Stimulated activated CD8-positive, alpha-beta memory T cell treated with anti-CD3 and anti-CD28 coated beads, Interleukin-15, amount 100 ng/mL, for 1 hour (primary cell): ENCODE measurements at places on chromosomes 4 and X.

- peak; percentile 44 for DNase-seq
These were observed at the start of gene ATRX for GRCh38 chrX:77785486-77786364. Gene ATRX, minus strand, starts transcription at chrX:77786216. Its CDS starts 215 bp downstream, at chrX:77786001.

GRCh38 chr4:22336822-22337221, 179.0 kb downstream of the ADGRA3 start:
- no peak for DNase-seq

- DNase-seq, result no peak
These were observed 1.3 kb downstream of the GAK start for GRCh38 chr4:930827-931193.

GRCh38 chr4:113221990-113222389, 172.5 kb downstream of the ANK2 start:
- DNase-seq, result no peak

DNA sequence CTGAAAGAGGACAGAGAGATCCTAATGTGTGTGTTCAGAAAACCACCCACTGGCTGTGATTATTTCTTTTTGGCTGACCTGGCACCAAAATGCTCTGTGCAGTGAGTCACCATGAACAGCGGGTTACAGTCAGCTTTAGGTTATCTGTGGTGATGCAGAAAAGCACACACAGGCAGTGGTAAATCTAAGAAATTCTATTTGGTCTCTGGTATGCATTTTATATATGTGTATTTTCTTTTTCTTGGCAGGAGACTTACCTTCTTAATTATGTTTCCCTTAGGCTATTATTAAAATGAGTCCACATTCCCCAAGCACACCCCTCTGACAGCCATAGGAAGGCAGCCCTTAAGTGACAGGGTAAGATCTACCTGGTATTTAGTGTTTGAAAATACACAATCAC, 79.1 kb upstream of the TFDP3 start:
- DNase-seq, result no peak

GRCh38 chr4:23956601-23957364, 66.9 kb upstream of the PPARGC1A start:
- DNase-seq, result no peak

- no peak for DNase-seq
These were observed 429.3 kb downstream of the AFF2 start for GRCh38 chrX:148929686-148930085.

- DNase-seq, result peak; percentile 30
These were observed 78.0 kb upstream of the DRD5 start for GRCh38 chr4:9703391-9703790.

- DNase-seq, result no peak
These were observed 6.8 kb upstream of the TCEANC start for GRCh38 chrX:13646154-13646549.

DNA sequence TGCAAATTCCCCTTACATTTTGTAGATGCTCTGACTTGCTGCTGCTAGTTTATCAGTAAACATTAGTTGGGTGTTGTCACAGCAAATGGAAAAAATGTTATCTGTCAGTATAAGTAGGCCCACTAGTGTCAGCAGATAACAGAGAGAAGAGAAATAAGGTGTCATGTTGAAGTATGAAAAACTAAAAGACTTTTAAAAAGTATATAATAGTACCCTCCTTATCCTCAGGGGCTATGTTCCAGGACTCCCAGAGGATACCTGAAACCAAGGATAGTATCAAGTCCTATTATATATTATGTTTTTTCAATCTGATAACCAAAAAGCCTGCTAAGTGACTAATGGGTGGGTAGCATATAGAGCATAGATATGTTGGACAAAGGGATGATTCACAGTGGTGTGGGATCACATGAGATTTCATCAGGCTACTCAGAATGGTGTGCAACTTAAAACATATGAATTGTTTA, 11.6 kb upstream of the BMP2K start:
- no peak for DNase-seq

- DNase-seq, result no peak
These were observed 13.3 kb downstream of the ATOH1 start for GRCh38 chr4:93841803-93842345.

DNA sequence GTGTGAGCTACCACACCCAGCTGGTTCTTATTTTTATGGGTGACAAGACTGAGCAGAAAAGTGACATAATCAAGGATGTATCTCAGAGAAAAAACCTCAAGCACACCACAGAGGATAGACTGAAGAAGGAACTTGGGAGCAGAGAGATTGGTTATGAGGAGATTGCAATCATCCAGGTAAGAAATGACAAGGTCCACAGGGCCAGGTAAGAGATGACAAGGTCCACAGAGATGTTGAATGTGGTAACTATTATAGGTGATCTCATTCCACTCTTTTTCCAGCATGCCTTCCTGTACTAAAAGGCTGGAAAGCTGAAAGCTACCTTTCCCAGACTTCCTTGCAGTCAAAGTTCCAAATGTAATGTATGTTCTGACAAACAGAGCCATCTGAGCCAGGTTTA, 15.9 kb upstream of the RBM47 start:
- DNase-seq, result no peak

GRCh38 chrX:46961574-46962283, 49.5 kb downstream of the JADE3 start:
- no peak for DNase-seq

- DNase-seq, result no peak
These were observed 58.5 kb downstream of the SLC2A9 start for GRCh38 chr4:9962611-9963314.

- DNase-seq, result no peak
These were observed 1.2 kb upstream of the TMEM144 start for GRCh38 chr4:158208963-158209640.

GRCh38 chr4:123043793-123044425, 121.5 kb upstream of the NUDT6 start:
- DNase-seq, result no peak

- no peak for DNase-seq
These were observed 52.5 kb downstream of the VGLL1 start for GRCh38 chrX:136584545-136584944.

GRCh38 chrX:66876776-66877175, 237.9 kb upstream of the EDA2R start:
- DNase-seq, result no peak

- DNase-seq, result no peak
These were observed at the start of gene TRIM61 for GRCh38 chr4:164977243-164978164. Gene TRIM61, minus strand, starts transcription at chr4:164977657. Its CDS starts 7,655 bp downstream, at chr4:164970002.

DNA sequence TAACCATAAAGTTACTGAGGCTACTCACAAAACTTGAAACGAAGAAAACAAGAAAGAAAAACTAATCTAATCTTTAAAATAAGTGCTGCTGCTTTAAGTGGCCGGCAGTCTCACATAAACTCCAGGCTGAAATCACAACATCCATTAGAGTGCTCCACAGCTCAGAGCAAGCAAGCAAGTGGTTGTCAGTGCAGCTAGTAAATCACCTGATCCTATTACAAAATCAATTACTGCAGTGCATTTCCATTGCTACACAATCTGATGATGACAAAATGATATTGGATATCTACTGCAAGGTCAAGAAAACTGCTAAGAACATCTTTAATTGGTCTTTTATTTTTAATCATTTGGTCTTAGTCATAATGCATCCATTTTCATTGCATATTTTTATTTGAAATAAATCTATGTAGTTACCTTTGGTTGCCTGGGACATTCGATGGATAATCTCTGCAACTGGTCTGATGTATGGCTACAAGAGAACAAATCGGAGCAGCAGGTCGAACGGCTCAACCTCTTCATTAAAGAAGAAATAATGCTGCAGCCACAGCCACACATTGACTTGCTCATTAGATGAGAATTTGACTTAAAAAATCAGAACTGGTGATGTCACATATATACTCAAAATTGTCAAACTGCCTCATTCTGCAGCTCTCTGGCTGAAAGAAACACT, 87.7 kb downstream of the FBXW7 start:
- no peak for DNase-seq

DNA sequence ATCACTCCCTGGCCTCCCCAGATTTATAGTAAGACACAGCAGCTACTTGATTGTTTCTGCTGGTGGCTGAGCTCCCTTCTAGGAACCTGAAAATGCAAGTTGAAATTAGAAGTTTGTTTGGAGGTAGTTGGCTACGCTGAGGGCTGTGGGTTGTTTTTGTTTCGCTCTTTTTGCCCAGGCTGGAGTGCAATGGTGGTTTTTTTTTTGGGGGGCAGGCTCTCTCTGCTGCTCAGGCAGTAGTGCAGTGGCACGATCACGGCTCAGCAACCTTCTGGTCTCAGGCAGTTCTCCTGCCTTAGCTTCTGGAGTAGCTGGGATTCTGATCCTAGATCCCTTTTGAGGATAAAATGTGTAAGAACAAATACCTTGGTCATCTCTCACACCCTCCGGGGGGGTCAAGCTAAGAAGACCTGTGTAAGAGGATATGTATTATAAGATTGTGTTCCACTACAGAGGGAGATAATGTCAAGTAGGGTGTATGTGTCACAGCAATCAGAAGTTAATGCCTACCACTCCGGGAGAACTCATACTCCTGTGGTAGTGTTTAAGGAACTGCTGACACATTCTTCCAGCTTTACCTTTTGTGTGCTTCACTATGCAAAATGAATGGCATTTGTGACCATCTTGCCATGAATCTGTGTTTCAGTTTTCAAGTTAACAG, 9.7 kb downstream of the JADE1 start:
- no peak for DNase-seq

DNA sequence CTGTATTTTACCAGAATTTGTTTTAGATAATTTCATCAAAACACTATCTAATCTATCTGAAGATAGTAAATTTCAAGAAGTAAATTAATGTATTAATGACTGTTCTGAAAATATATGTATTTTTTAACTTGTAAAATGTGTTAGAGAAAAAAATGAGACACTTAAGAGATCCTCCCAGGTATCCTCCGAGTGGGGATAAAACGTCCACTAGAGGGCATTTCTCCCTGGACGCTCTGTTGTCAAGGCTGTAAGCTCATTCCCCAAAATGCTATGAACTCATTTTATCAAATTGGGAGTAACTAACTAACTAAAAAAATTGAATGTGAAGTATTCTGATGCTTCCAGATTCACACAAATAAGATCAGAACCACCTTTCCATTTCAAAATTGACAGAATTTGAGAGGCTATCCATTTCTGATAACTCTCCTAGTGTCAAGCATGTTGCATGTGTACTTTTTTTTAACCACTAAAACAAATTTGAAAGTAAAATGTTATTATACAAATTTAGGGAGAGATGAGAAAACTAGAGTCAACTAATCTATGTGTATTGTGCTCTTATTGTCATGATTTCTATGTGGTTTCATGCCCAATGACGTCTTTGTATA, 337.3 kb upstream of the HS3ST1 start:
- no peak for DNase-seq

GRCh38 chr4:155639704-155640523, 26.7 kb upstream of the GUCY1A1 start:
- no peak for DNase-seq

DNA sequence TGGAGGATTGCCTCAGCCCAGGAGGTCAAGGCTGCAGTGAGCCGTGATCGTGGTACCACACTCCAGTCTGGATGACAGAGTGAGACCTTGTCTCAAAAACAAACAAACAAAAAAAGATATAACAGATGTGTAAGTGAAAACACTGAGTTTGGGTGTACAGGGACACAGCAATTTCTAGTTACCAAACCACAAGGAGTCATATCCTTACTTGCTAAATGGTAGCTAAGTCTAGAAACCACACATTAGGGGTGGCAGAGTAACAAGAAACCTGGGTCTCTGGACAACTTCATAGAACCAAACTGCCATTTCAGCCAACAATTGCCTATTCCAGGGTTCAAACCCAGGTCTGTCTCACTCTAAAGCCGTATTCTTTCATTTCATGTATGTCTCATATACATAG, 20.8 kb downstream of the PPEF2 start:
- DNase-seq, result no peak

DNA sequence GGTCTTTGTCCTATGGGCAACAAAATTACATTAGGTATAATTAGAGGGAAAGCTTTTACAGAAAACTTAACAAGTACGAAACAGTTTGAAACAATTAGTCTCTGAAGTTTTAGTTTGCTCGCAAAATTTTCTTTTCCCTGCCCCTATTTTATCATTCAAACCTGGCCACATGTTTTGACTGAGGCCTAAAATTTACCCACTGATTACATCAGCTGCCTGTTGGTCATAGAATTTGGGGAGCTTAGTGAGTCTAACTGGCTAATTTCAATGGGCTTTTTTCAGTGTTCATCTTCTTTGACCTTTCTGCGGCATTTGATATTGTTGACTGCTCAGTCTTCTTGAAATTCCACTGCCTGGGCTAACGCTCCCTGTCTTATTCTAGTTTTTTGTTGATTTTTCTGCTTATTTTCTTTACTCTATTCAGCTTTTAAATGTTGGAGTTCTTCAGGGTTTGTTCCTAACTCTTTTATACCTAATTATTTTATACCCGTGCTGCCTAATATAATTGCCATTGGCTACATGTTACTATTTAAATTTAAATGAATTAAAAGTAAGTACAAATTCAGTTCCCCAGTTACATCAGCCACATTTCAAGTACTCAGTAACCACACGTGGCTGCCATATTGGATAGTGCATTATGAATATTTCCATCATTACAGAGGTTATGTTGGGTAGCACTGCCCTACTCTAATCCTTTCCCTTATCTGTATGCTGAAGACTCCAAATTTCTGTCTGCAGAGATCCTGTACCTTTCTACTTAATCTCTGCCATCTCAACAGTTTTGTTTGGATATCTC, 87.5 kb downstream of the SNX25 start:
- DNase-seq, result no peak

DNA sequence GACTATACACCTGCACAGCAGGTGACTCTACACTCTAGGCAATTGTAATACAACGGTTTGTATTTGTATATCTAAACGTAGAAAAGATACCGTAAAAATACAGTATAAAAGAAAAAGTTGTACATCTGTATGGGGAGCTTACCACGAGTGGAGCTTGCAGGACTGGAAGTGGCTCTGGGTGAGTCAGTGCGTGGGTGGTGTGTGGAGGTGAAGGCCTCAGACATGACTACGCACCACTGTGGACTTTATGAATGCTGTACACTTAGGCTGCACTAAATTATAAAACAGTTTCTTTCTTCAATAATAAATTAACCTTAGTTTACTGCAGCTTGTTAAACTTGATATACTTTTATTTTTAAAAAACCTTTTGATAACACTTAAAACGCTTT, 85.0 kb upstream of the FAT1 start:
- no peak for DNase-seq

GRCh38 chr4:68997040-68997439, 45.4 kb upstream of the UGT2A3 start:
- no peak for DNase-seq

DNA sequence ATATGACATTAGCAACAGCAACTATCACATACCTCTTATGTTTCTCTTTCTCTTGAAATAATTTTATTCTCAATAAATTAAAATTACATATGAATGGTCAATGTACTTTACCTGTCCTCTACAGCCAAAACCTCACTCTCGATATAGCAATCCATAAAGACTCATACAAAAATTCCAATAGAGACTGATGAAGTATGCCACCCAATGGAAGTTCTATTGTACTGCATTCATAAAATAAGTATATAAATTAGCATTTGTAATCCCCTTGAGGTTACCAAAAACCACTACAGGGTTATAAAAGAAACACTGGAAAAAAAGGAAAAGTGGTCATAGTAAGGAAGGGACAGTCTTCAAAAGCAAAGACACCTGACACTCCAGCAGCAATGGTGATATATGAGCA, 32.8 kb downstream of the CLDN2 start:
- DNase-seq, result no peak
